Caco-2 (cell line): ENCODE measurements at places on chromosomes 1 and 21. TPM values are rescaled to one million over a fixed set of nuclear protein-coding genes. Genes with fewer than 3 reads are reported as not detected.

DNA sequence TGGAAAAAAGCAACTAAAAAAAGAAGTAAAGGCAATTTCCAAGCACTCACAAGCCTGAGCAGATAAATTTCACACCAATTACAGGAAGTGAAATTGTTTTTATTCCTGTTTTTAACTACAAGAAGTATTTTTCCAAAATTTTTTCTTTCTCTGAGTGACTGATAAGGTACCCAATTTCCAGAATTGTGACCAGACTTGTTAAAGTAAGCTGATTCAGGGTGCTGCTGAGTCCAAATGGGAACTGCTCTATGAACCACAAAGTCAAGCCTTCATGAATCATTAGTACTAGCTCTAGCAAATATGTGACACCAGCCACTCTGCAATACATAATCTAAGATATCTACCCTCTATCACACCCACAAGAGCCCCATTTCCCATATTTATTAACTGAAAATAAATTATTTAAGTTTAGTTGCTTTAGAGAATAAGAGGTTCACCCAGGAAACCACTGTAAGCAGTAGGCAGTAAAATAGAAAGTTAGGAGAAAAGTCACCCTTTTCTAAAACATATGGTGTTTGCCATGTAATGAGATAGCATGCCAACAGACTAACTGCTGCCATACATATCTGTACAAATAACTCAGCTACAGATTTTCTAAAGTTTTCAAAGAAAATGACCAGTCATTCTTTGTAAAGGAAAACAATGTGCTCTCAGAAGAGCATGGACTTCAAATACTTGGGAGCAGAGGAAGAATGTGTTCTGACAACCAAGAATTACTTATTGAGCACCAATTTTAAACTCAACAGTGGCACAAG, 43.1 kb upstream of the TNFSF18 start:
- H3K27me3 ChIP-seq: no peaks in the 10 kb centered on the region; the same call in 1 of the 2 replicates
- no peaks in the 10 kb centered on the region for H3K36me3 ChIP-seq
- H3K4me1 ChIP-seq: peaks cover under 1% of the 10 kb centered on the region; the same call in 1 of the 2 replicates
- no peak for DNase-seq

DNA sequence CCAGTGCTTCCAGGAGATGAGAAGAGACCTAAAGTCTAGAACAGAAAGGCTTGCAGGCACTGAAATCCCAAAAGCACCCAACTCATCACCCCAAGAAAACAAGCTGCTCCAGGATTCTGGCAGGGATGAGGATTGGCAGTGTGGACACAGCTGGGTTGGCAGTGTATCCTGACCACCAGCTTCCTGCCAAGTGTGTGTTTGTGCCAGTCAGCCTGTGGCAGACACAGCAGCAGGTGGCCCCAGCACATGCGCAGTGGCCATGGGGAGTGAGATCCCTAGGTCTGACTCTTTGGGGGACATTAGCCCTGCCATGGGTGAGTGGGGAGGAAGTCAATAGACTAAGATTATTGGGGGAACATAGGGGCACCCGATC, 8.7 kb upstream of the SNAPIN start:
- H3K27ac ChIP-seq: peak overlapping the region; percentile 48
- DNase-seq: peak; percentile 25
- H3K27me3 ChIP-seq: no peaks in the 10 kb centered on the region

GRCh38 chr1:90348934-90349333, 354.0 kb downstream of the ZNF326 start:
- no peak for DNase-seq
- H3K27ac ChIP-seq: no peak overlapping the region
- H3K4me3 ChIP-seq: no peak overlapping the region
- H3K36me3 ChIP-seq: no peaks in the 10 kb centered on the region
- H3K4me1 ChIP-seq: no peaks in the 10 kb centered on the region

Gene TSSK3
- total RNA-seq: 2.5 and 2.6 TPM in 2 replicates

Gene NUF2
- total RNA-seq: 33.8 and 40.0 TPM in 2 replicates
